ENCODE measurements at places on chromosomes 5 and 9. TPM values are rescaled to one million over a fixed set of nuclear protein-coding genes. Genes with fewer than 3 reads are reported as not detected.

DNA sequence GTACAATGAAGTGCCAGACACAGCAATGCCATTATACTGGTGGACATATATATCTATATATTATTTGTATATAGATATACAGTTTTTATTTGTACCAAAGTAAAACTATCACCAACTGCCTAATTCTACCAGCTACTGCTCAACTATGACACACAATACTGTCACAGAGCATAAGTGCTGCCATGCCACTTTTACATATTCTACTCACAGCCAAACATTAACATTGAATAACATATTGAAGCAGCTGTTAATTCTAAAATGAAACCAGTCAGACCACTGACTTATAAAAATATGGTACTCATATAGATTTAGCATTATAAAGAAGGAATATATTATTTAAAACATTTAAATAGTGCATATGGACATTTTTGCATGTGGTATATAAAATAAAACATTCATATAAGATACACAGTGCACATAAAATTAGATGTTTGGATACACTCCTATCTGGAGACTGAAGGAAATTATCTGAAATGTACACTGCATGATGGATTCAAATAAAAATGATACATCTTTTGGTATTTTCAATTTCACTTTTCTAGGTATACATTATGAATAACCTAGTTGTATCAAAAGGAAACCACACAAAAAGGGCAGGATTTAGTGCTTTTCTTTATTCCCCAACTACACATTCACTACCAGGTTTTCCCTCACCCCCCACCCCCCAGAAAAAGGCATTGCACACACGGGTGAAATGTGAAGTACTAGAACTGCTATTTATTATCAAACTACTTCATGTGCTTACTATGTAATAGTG, 48.9 kb downstream of the PKD2L2 start:
- no peak for DNase-seq

DNA sequence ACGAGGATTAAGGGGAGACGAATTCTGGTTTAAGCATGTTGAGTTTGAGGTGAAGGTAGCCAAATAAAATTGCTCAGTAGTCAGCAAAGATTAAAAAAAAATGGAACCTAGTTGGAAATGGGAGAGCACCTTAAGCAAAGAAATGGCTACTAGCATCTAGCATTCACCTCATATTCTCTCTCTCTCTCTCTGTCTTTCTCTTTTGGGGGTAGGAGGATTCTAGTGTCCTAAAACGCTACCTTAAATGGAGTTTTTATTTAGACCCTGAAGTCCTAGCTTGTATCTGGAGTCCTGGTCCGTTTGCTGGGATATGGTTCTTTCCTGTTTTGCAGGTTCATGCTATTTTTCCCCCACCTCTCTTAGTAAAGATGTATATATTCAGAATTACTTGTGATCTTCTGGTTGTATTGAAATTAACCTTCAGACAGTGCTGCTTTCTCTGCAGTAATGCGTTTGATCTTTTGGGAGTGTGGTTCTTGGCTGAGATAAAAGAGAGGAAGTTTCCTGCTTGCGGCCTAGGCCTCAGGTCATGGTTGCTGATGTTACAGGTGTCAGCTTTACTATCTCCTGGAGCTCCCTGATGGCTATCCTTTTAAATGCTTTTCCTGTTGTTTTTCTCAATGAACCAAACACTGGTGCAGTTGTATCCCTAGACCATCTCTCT, 8.0 kb downstream of the TGFBR1 start:
- no peak for DNase-seq

DNA sequence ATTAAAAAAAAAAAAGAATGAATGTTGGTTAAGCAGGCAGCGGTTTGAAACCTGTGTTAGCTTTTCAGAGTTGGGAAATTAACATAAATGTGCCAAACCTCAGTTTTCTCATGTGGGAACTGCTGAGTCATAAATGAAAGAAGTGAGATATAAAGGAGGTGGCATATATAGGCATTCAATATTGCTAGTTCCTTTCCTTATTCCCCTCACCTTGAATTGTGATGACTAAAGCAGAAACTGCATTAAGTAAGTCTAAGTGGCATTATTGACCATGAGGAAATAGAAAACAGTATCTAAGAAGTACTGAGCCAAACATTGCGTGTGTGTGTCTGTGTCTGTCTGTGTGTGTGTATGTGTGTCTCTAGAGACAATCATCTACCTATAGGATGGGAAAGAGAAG, 691.2 kb downstream of the TLR4 start:
- DNase-seq = no peak

- peak; percentile 44 for DNase-seq
These were observed 72.6 kb downstream of the MVB12B start for GRCh38 chr9:126399251-126399650.

GRCh38 chr9:136743639-136744211, 985 bp upstream of the LCN10 start:
- no peak for DNase-seq

DNA sequence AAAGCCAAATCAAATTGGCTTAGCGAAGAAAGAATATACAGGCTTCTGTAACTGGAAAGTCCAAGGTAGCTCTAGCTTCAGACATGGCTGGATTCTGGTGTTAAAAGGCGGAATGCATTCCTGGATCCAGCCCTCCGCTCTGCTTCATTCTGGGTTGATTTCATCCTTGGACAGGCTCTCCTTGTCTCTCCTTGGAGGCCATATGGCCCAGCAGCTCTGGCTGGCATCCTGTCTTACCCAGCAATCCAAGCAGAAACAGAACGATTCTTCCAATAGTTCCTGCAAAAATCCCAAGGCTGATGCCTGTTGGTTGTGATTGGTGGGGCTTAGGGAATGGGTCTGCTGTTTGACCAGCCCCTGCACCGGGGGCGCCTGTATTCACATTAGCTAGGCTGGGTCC, 37.0 kb upstream of the SAP30L start:
- DNase-seq = no peak

GRCh38 chr5:501105-501830, 23.0 kb downstream of the SLC9A3 start:
- no peak for DNase-seq

GRCh38 chr9:98859941-98860340, 52.5 kb downstream of the GALNT12 start:
- no peak for DNase-seq

DNA sequence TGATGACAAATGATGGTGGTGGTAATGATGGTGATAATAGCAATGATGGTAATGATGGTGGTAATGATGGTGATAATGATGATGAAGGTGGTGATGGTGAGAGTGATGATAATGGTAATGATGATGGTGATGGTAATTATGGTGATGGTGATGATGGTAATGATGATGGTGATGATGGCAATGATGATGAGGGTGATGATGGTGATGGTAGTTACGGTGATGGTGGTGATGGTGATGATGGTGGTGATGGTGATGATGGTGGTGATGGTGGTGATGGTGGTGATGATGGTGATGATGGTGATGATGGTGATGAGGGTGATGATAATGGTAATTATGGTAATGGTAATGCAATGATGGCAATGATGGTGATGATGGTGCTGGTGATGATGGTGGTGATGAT, 91.1 kb downstream of the DAP start:
- no peak for DNase-seq

DNA sequence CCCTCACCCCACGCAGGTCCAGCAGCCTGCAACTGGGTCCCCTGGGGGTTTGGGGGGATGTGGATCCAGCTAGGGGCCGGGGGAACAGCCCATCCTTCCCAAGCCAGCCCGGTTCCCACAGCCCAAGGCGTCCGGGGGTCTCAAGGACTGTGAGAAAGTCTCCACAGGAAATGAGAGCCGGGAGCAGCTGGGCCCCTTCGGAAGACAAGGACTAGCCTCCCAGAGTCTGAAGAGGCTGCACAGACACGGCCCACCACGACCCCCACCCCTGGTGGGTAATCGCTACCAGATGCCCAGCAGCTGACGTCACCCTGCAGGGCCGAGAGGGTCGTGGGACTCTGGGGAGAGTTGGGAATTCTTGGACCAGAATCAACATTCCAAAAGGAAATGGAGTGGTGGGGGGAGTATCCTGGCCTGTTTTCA, 10.5 kb downstream of the SH2D3C start:
- no peak for DNase-seq

- no peak for DNase-seq
These were observed 4.4 kb downstream of the MUSK start for GRCh38 chr9:110672873-110673510.

Gene IL4
- total RNA-seq = not detected

Gene GLIPR2
- 24.3 TPM for total RNA-seq

Gene PRKAA1
- 83.5 TPM for total RNA-seq

Gene PAIP1
- 210 TPM for total RNA-seq

Measured in A172 (cell line).